ENCODE measurements at places on chromosomes 7 and 10.

- no peak for DNase-seq
Observed at GRCh38 chr10:58089739-58090138, 178.0 kb downstream of the IPMK start.

DNA sequence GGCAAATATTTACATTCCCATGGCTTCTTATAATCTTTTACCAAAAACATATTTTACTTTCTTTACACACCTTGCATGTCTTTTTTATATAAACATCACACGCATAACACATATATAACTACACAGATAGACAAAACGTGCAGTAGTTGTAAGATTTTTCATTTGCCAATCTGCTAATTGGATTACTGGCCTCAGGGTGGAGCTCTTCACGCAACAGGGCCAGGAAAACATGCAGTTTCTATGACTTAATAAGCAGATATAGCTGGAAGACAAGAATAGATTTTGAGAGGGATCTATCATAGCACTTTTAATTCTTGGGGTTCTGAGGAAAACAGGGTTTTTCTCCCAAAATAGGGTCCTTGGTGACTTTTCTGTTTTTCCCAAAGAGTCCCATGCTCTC is 12.7 kb downstream of the ACADSB start:
- no peak for DNase-seq

- no peak for DNase-seq
Observed at GRCh38 chr10:86871563-86872183, 85.7 kb downstream of the MMRN2 start.

DNA sequence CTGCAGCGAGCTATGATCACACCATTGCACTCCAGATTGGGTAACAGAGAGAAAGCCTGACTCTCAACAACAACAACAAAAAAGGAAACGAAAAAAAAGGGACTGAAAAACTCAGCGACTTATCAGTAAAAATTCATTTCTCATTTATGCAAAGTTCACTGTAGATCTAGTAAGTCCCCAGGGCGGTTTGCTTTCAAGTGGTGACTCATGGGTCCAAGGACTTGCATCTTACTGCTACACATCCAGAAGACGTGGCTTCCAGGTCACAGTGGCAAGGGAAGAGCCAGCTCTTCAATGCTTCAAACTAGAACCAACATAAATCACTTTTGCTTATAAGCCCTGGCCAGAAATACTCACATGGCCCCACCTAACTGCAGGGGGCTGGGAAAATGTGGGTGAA is 178.3 kb upstream of the AUTS2 start:
- DNase-seq: no peak

DNA sequence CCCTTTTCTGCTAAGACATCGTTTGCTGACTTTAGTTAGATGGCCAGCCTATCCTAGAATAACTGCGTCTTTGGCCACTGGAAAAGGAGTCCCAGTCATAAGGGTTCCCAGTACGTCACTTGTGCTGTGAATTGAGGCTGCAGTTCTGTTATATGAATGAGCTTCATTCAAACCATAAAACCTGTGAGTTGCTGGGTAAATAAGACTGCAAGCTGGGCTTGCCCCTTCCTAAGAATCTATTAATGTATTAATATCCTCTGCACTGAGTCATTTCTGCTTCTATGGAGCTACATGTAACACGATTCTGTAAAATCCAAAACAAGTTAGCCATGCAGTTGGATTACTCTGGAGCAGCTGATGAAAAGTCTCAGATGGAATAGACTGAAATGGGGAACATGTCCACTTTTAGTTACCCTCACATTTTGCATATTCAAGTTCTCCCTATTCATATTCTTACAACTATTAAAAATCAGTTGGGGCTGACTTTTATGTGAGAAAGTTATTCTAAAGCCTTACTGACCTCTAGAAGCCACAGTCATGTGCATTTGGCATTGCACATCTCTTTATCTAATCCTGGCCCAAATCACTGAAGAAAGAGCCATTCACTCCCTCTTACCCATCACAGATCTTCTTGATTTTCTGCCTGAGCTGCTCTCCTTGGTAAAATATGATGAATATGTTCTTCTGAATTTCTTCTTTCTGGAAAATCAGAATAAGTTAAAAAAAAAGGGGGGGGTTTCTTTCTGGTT is 41.8 kb upstream of the TMEM213 start:
- no peak for DNase-seq

- DNase-seq: no peak
Observed at GRCh38 chr7:132072165-132072564, 504.1 kb downstream of the PLXNA4 start.

GRCh38 chr10:11881477-11882417 is 58.6 kb downstream of the PROSER2 start:
- no peak for DNase-seq

GRCh38 chr7:91107460-91107859 is 156.8 kb upstream of the FZD1 start:
- DNase-seq: no peak

GRCh38 chr10:123097039-123097438 is 38.7 kb upstream of the HMX3 start:
- no peak for DNase-seq

DNA sequence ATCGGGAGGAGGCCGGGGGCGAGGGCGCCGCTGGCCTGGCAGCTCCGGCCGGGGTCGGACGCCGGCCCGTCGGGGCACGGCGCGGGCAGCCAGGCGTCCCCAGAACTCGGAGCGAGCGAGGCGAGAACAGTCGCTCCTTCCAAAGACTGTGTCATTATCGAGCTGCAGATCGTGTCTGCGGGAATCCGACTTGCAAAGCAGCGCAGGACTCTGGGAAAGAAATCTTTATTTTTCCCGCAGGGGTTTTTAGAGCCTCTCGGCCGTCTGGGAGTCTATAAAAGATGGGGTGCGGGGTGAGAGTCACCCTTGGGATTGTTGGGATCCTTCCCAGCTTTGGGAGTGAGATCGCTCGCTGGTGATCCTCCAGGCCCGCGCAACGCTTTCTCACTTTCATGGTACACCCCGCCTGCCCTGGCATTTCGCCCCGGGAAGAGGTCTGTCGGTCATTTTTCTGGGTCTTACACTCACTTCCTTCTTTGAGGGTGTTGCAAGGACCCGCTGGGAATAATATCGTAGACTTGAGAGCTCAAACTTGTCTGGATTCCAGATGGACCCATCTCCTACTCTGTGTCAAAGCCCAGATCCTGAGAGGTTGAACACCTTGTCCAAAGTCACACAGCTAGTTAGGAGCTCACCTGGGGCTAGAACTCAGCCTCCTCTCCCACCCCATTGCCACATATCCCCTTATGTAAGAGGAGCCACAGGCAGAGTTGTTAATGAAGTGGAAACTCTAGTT is 1.0 kb downstream of the UBTD1 start:
- peak; percentile 3 for DNase-seq

GRCh38 chr7:153943861-153944260 is 108.3 kb upstream of the DPP6 start:
- no peak for DNase-seq

DNA sequence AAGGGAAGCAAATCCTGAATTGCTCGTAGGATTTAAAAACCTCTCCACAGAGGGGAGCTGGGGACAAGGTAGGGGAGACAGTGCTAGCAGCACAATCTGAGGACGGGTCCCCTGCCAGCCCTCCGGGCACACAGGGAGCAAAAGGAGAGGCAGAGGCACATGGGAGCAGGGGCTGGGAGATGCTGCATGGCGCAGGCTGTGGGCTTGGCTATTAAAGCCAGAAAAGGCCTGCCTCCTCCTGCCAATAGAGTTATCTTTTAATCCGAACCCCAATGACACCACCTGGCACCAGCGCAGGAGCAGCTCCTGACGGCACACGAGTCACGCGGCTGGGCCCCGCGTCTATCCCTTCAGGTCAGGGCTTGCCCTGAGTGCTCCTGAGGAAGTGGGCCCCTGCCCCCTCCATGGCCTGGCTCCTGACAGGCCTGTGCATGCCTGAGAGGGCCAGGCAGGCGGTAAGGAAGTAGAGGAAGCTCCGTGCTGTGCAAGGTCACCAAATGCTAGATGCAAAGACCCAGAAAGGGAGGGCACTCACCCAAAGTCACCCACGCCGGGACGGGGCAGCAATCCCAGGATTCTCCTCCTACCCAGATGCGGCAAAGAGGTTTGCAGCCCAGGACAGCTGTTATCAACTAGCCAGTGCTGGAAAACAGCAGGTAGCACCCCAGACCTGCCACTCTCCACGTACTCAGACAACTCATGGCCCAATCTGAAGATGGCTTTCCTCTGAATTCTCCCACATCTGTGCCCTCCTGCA is 28.1 kb downstream of the DLG5 start:
- no peak for DNase-seq

DNA sequence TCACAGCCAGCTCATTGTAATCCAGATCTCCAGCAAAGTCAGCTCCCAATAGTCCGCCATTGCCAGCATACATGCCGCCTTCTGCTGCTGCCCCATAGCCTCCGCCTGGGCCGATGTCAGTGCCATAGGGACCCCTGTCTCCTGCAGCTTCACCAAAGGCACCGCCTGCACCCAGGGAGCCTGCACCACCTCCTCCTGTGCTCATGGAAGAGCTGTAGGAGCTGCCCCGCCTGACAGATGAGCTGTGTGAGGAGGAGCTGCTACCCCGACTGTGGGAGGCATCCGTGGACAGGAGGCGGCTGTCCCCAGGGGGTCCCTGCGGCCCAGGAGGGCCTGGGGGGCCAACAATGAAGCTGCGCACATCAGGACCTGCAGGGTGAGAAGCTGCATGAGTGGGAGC is 51.7 kb downstream of the COL17A1 start:
- no peak for DNase-seq

DNA sequence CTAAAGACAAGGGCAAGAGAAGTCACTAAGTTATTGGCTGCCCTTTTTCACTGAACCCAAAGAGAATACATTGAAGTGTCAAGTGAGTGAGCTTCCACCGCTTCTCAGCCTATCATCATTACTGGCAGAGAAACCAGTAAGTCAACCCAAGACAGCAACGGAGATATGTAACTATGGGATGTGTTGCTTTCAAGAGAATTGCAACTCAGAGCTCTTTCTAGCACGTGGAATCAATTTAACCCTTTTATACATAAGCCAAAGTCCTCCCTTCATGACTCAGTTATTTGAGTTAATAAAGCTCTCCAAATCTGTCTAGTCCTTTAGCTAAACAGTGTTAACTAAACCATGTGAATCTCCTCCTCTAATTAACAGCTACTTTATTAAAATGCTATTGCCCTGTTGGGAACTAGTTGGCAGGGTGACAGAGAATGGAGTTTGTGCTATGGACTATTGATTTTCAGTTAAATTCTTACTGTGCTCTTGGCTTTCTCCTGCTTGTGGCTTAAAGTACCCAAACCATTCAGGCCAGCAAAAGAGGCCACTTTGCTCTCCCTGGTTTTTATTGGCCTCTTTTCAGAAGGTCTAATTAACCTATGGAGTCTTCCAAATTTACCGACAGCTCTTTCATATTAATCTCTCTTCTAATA is 287.7 kb downstream of the NRG3 start:
- DNase-seq: no peak

GRCh38 chr10:129030996-129031843 is 435.8 kb upstream of the MGMT start:
- peak; percentile 12 for DNase-seq

DNA sequence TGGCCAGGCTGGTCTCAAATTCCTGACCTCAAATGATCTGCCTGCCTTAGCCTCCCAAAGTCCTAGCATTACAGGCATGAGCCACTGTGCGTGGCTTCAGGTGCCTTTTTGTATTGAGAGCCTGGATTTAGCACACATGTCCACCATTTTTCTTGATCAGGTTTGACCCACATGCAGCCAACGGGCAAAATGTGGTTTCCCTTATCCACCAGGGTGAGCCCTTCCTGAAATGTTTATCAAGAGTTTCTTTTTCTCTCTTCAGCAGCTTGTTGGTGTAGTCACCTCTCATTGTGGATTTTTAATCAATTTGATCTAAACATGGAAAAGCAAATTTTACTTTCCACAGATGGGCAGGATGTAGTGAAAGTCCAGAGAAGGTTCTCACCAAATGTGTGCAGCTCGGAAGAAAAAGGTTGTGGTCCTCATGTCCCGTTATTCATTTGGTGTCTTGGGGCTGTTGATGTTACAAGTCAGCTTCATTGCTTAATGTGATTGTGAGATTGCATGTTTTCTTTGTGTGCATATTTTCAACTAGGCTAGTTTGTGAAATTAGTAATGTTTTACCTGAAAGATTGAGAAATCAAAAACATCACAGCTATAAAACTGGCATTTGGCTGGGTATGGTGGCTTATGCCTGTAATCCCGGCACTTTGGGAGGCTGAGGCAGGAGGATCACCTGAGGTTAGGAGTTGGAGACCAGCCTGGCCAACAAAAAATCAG is 28.9 kb downstream of the GUSB start:
- DNase-seq: no peak

DNA sequence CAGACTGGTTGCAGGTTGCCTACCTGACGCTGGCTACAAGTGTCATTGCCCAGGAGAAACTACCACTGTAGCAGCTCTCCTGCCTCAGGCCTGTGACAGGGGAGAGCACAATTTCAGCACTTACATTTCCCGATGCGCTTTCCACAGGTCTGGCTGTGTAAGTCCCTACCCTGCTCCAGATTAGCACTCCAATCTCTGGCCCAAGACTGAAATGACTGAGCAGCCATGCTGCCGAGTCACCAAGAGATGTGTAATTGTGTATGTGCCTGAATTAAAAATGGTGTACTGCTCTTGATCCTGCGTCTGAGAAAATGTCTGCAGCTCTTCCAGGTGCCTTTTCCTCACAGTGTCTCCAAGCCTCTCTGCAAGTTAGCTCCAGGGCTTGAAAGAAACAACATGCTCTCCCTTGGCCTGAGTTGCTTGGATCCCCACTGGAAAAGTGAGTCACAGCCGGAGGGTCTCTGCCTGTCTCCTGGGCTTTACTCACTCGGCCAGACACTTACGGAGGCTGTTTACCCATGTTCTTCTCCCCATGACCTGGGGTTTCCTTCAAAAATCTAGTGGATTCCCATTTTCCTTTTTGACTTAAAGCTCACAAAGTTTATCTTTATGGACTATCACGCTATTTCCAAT is 1001.7 kb upstream of the KCND2 start:
- no peak for DNase-seq

GRCh38 chr10:113516061-113516460 is 36.8 kb upstream of the HABP2 start:
- DNase-seq: no peak

DNA sequence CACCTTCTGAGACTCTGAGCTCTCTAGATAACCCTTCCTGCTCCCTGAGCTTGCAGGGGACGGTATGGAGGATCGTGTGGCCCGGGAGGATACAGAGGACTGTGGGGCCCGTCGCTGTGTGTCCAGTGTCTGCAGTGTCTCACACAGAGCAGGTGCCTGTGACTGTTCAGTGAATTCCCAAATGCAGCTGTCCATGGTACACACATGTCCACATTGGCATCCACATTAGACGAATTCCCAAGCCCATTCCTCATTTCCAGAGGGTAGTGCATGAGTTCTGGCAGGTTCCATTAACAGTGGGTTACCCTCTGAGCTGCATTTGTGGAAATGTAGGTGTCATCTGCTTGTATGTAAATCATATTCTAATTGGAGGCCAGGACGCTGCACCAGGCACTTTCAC is 39.5 kb downstream of the WDFY4 start:
- DNase-seq: no peak

DNA sequence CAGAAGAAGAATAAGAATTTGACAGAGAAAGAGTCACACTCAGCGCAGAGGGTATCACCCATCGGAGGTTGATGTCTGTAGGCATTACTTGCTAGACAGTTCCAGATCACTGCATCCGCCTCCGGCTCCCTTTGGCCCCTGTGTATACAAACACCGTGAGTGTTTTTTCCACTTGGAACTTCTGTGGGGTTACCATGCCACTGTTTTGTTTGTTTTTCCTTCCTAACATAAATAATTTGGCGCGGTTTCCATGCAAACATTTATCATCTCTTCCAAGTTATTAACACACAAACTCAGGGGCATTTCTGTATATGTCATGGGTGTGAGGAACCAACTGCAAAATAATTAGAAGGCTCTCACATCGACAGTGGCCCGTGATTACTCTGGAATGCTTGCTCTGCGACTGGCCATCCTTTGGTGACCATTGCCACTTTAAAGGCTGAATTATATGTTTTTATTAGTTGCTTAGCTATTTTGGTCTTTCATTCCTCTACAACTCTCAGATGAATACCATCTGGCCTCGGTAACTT is 612.2 kb upstream of the MKI67 start:
- no peak for DNase-seq
